Activated gamma-delta T cell treated with anti-CD3 and anti-CD28 coated beads, Interleukin-2, amount 50 U/mL, for 16 hours (primary cell): ENCODE measurements at places on chromosomes 3 and 15.

DNA sequence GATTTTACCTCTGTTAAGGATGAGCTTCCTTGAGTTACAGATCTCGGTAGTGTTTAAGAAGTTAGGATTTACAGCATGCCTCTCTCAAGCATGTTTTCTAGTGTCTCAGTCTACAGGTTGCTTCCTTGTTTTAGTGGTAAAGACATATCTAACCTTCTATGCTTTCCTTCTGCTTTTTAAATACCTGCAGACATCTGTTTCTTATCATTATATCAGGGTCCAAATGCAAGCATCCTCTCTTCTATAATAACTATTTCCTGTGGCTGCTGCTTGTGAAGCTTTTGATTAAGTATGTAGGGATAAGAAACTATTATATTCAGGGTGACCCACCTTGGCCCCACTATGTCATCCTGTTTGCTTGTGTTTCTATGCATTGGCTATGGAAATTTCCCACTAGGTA lies 112.2 kb upstream of the LRRFIP2 start:
- no peak for DNase-seq

DNA sequence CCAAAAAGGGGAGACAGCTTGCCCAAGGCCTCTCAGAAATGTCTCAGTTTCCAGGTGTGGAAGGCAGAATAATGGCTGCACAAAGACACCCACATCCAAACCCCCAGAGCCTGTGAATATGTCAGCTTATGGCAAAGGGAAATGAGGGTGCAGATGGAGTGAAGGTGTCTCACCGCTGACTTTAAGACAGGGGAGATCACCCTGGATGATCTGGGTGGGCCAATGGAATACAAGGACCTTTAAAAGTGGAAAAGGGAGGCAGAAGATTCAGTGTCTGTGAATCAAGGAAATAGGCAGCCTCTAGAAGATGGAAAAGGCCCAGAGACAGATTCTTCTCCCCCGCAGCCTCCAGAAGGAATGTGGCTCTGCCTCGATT lies 48.8 kb upstream of the ATP2B2 start:
- no peak for DNase-seq

GRCh38 chr15:41396111-41396510 lies 6.2 kb downstream of the NDUFAF1 start:
- DNase-seq: no peak

GRCh38 chr3:42063888-42064287 lies 27.3 kb upstream of the TRAK1 start:
- no peak for DNase-seq

- DNase-seq: no peak
These were observed 270.9 kb downstream of the FHIT start for GRCh38 chr3:60980342-60980692.

- DNase-seq: no peak
These were observed 5.3 kb downstream of the ATP1B3 start for GRCh38 chr3:141881702-141882101.

DNA sequence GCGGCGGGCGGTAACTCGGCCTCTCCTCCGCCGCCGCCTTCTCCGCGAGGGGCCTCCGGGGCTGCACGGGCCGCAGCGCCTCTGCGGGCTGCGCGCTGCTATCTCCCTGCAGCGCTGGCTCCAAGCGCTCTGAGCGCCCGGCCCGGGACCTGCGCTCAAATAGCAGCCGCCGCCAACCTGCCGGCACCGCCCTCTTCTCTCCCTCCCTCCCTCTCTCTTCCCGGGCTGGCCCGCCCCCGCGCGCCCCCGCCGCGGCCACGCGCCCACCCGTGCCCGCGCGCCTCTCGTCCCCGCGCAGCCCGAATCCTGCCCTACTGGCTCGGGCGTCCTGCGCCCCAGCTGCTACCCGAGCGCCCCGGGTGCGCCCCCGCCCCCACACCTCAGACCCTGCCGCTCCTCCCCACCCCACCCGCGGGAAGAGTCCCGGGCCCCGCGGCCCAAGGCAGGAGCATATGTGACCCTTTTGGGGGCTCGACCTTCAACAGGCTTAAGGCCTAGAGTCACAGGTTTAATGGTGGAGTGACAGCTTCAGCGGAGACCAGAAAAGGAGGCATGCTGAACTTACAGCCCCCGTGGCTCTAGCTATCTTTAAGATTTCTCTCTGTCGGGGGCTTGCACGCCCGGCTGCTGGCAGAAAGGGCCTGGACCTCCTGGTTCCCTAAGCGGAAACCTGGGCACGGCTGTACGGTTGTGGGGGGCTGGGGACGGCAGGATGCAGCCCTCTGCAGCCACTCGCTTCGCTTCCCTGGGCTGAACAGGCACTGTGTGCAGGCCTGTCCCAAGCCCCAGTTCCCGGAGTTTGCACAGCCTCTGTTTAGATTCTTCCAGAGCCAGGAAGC lies at the start of gene CACNA2D2:
CACNA2D2 (minus strand) TSS at position 131 of the 839 bp plus-strand sequence. CDS start 211 bp downstream, outside the sequence.
- DNase-seq: peak; percentile 45

- no peak for DNase-seq
These were observed 411.5 kb upstream of the PROK2 start for GRCh38 chr3:72196377-72196929.

DNA sequence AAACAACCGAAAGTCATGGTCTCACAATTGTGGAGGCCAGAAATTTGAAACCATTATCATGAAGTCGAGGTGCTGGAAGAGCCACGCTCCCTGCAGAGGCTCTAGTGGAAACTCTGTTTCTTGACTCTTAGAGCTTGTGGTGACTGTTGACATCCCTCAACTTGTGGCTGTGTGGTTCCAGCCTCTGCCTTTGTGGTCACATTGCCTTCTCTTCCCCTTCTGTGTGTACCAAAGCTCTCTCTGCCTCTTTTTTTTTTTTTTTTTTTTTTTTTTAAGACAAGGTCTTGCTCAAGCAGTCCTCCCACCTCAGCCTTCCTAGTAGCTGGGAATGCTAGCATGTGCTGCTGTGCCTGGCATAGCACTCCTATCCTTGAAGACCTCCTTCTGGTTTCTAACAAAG lies 48.7 kb upstream of the CRTC3 start:
- DNase-seq: no peak

DNA sequence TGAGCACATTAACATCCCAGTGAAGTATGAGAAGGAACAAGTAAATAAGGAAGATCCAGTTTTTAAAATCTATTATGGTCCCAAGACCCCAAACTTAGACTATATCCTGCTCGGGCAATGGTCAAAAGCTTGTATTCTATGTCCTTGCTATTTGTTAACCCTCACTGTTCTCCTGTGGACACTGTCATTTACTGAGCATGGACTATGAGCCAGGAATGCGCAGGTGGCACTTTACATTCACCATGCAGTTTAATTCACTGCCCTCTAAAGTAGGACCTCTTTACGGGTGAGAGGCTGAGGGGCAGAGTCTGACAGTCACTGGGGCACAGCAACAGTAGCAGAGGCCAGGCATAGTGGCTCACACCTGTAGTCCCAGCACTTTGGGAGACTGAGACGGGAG lies 28.6 kb downstream of the SPATA12 start:
- DNase-seq: no peak

DNA sequence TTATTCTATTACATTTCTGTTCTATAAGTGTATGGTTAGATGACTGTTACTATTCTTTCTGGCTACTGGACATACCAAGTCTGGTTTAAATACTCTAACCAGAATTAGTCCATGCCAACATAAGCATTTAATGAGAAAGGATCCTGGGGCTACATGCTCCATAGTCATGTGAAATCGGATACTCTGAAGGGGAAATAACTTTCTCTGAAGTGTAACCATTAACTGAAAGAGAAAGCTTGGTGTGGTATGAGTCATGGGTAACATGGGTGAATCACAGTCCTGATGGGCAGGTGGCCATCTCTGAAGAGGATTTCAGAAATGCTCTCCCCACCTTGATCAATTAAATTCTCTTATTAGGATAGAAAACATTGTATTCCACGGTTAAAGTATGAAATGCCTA lies 69.4 kb downstream of the FHIT start:
- DNase-seq: no peak

DNA sequence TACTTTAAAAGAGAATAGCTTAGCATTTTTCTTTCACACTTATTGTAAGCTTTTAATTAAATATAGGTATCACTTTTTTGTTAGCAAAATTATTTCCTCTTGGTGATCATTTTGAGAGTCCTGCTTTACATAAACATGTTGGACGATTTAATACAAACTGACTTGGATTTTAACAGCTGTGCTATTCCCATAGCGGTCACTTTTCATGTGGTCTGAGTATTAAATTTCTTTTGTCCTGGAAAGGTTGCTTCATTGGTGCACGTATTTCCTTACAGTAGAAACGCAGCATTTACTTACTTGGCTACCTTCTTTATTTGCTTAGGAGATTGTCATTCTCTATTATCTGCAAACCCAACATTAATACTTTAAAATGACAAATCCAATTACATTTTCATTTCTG lies 109.4 kb downstream of the ATG7 start:
- DNase-seq: no peak

DNA sequence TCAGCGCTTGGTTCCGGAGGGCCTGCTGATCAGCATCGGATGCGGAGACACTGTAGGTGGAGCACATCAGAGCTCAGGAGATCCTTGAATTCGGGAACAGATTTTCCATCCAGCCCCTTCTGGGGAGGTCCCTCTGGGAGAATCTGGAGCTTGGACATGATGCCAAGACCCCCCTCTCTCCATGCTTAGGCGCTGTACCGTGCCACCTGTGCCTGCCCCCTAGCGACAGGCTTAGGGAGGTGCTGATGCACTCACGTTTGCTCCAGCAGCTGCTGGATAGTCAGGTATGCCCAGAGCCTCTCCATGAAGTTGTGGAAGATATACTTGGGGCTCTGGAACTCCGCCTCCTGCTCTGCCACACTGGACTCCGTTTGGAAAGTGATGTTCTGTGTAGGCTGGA lies 9.7 kb downstream of the ITIH4 start:
- DNase-seq: no peak

DNA sequence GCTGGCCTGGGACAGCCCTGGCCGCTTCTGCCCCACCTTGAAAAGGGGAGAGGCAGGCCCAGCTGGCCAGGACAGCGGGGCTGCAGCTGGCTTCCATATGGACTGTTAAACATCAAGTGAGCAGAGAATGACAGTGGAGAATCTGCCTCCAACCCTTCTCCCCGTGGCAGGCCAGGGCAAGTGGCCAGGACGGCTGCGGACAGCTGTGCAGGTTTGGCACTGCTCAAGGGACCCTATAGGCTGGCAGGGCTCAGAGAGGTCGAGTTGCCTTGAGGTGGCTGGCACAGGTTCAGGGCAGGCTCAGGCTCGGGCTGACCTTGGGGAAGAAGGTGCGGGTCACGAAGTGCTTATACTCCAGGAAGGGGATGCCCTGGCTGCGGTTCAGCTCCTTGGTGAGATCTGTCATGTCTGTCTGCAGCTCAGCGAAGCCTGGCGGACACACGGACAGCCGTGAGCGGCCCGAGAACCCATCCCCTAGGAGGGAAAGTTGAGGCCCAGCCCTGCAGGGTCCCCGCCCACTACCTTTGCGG lies 24.3 kb downstream of the H1-8 start:
- DNase-seq: no peak

DNA sequence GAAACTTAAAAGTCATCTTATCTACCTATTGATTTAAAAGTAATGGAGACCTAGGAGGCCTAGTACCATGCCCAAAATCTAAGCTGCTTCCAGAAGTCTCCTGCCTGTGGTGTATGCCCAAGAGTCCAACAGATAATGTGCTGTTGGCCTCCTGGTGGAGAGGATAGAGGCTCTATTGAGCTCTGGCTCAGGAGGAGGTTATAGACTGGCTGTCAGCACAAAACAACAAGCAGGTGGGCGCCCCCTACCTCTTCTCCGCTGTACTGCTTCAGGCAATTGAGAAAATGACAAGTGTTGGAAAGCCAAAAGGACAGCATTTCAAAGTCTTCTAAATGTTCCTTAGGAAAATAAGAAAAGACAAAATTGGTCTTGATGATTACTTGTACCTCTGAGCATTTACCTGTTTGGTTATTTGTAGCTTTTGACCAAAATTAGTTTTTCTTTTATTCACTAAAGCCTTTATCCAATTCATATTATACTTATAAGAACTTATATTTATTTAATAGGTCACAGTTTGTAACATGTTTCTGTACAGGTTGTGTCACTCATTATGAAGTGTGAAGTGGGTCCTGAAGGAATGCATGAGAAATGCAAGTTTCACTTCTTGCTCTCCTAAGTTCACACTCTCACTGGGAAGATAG lies 17.2 kb upstream of the GNB5 start:
- DNase-seq: peak; percentile 61

DNA sequence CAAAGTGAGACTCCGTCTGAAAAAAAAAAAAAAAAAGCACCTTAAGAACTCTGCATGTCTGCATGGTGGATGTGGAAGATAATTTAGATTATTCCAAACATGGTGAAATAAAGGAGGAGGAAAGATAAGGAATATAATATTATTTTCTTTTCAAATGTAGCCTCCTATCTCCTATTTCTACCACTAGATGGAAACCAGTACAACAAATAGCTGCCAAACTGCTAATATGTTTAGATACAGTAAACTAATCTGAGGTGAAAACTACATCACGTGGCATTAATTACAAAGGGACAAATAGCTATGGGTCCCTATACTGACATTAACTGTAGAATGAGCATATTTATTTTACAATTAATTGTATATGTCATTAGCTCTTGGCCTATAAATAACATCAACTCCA lies 197.8 kb downstream of the TBC1D5 start:
- DNase-seq: no peak

DNA sequence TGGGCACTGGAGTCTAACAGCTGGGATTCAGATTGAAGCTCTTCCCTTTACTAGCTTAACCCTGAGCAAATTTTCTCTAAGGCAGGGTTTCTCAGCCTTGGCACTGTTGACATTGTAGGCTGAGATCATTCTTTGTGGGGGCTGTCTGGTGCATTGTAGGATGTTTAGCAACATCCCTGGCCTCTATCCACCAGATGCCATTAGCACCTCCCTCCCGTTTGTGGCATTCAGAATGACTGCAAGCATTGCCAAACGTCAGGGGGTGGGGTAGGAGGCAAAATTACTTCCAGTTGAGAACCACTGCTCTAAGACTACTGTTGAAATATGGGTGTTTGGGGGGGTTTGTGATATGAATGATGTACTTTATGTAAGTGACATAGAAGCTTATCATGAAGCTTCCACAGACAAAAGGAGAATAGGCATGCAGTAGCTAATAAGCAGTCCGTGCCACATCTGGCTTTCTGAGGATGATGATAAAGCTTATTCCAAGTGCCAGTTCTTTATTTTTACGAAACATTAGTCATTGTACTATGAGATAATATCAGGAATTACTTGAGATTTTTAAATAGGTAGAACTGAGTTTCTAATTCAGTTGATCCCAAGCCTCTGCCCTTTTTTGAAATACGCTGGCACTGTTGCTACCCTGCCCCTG lies 39.3 kb downstream of the NKIRAS1 start:
- no peak for DNase-seq

DNA sequence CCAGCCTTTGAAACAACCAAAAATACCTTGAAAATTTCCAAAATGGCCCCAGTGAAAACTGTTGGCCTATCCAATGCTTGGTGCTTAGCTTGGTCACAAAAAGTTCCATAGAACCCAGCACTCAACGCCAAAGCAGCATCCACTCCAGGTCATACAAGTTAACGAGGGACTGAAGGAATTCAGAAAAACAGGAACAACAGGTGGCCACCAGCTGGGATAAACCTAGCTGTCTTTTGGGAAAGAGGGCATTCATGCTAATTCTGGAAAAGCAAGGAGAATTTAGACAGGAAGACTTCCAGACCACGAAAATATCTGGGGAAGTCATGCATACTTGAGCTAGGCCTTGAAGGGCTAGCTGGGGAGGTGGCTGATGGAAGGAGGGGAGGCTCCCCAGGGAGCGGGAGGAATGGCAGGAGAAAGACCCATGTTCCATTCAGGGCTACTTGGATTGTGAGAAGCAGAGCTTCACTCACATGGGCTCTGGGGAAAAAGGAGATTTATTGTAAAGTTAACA lies 28.6 kb downstream of the COLQ start:
- DNase-seq: no peak
